ENCODE measurements at places on chromosomes 16 and 17.
A peak's percentile ranks its signal among the peaks of the same experiment; 100 is the strongest.

- no peak overlapping the region for H3K27ac ChIP-seq
- DNase-seq: no peak
- H3K4me3 ChIP-seq: no peak overlapping the region
- no peaks in the 10 kb centered on the region for H3K36me3 ChIP-seq
Measured at GRCh38 chr16:79980650-79981521, 380.3 kb upstream of the MAF start.

- peaks cover 57% of the 10 kb centered on the region for H3K27me3 ChIP-seq
- H3K27ac ChIP-seq: no peak overlapping the region
- peaks cover 14% of the 10 kb centered on the region for H3K4me1 ChIP-seq
- DNase-seq: no peak
- H3K4me3 ChIP-seq: no peak overlapping the region
- no peaks in the 10 kb centered on the region for H3K36me3 ChIP-seq
Measured at GRCh38 chr17:48718761-48719641, 3.3 kb downstream of the PRAC1 start.

DNA sequence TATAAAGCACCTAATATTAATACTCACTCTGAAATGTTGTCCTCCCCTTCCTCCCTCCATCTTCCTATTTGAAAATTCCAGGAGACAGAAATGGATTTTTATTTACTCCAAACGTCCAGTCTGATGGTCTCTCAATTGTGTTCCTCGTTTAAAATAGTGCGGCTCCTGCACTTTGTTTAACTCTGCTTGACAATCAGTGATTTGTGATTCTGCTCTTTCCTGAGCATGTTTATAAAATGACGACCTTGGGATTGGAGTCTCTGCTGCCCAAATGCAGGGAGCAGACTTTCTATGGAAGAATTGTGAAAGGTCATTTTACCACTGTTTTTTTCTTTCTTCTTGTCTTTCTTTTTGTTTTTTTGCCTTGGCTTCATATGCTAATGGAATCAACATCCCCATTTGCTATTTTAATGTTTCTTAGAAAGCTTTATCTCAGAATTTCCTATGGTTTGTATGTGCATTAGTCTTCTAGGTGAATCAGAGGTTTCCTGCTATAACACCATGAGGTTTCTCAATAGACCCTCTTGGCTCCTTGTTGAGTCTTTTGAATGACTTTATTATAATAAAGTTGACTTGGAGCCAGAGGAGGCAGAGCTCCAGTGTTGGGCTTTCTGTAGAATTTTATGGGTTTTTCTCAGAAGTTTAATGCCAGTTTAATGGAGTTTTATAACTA is 376.5 kb downstream of the CDH11 start:
- H3K27ac ChIP-seq: no peak overlapping the region
- no peak for DNase-seq
- no peaks in the 10 kb centered on the region for H3K27me3 ChIP-seq

DNA sequence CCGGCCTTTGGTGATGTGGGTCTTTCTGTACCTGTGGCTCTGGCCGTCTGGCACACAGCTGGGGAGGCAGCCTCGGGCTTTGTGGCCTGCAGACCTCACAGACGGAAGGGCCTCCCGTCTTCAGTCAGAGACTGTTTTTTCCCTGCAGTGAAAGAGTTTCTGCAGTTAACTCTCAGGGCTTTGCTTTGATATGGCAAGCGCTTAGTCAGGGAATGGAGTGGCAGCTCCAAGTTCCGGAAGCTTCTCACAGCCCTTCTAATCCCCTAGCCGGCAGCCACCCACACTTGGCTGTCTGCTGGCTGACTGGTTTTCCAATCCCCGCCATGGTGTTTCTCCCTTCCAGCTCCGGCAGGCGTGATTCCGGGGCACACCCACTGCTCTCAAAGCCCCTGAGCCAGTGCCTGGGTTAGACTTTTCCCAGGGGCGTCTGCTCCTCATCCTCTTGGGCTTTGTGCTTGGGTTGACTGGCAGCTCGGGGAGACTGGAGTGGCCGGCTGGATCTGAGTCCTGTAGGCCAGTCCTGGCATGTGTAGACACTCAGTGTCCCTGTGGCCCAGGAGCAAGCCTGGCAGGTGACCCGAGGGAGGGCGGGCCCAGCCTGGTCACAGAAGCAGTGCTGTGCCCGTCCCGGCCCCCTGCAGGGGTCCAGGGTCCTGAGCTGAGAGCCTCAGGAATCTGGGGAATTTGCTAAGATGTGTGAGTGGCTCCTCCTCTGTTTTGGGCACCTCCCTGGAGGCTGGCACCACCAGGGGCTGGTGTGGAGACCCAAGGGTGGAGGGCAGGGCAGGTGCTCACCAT is 29.9 kb downstream of the BAIAP2 start:
- H3K27ac ChIP-seq: no peak overlapping the region
- DNase-seq: no peak
- no peaks in the 10 kb centered on the region for H3K4me1 ChIP-seq
- no peak overlapping the region for H3K4me3 ChIP-seq
- H3K36me3 ChIP-seq: no peaks in the 10 kb centered on the region

DNA sequence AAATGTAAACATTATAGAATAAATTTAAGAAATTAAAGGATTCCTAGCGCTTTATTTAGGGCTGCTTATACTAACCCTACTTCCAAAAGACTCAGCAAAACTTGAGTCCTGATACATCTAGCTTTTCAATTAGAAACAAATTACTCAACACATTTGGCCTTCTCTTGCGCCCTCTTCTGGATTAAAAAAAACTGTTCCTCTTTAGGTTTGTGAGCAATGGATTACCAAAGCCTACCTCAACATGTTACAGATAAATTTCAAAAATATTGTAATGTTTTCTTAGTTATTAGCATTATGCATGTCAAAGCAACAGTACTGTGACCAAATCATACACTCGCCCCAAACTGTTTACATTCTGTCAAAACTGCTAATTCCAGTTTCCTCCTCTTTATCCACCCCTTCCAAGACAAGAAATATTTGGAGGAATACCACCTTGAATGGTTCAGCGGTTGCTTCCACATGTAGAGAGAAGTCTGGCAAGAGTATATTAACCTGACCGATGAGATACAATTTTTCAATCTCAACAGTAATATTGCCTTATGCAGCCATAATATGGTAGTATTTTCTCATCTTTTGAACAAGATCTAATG is 2.7 kb downstream of the NUFIP2 start:
- H3K4me1 ChIP-seq: peaks cover 32% of the 10 kb centered on the region
- peak overlapping the region; percentile 78 for H3K4me3 ChIP-seq
- no peak overlapping the region for H3K27ac ChIP-seq
- no peaks in the 10 kb centered on the region for H3K27me3 ChIP-seq

GRCh38 chr17:43614561-43614960 is 47.2 kb downstream of the MEOX1 start:
- DNase-seq: no peak
- H3K4me3 ChIP-seq: no peak overlapping the region
- no peaks in the 10 kb centered on the region for H3K36me3 ChIP-seq
- H3K27me3 ChIP-seq: no peaks in the 10 kb centered on the region
- H3K27ac ChIP-seq: no peak overlapping the region
- H3K4me1 ChIP-seq: no peaks in the 10 kb centered on the region

GRCh38 chr17:80761110-80761871 is 216.7 kb downstream of the RPTOR start:
- DNase-seq: no peak
- H3K27me3 ChIP-seq: no peaks in the 10 kb centered on the region
- no peak overlapping the region for H3K27ac ChIP-seq

GRCh38 chr17:82287868-82288801 is 14.6 kb upstream of the CSNK1D start:
- H3K27me3 ChIP-seq: no peaks in the 10 kb centered on the region
- no peak for DNase-seq
- no peaks in the 10 kb centered on the region for H3K36me3 ChIP-seq
- H3K4me1 ChIP-seq: peaks cover 8% of the 10 kb centered on the region
- H3K4me3 ChIP-seq: no peak overlapping the region
- no peak overlapping the region for H3K27ac ChIP-seq

DNA sequence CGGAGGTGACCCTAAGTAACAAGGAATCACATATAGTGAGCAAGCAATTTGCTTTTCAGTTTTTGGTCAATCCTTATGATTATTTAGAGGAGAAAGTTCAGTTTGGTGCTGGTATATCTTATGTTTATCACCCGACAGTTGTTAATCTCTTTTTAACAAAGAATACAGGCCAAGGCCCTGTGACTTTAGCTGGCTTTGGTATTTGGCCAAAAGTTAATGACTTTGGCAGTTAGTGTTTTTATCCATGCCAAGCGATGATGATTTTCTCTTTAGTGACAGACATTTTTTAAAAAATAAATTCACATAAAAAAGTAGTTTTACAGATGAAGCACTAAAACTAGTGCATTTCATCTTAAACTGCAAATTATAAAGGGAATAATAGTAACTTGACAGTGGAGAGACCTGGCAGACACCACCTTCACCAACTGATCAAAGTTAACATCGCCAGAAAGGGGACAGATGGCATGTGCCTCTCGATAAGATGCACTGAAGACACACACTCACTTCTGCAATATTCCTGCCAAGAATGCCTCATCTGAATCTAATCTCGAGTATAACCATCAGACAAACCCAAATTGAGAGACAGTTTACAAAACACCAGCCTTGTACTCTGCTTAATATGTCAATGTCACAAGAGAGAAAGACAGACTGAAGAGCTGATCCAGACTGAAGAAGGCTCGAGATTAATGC is 6.9 kb downstream of the DEXI start:
- no peak for DNase-seq
- no peak overlapping the region for H3K27ac ChIP-seq
- no peaks in the 10 kb centered on the region for H3K27me3 ChIP-seq
- peaks cover 85% of the 10 kb centered on the region for H3K4me1 ChIP-seq

GRCh38 chr16:11283820-11284248 is 2.7 kb upstream of the PRM1 start:
- H3K27me3 ChIP-seq: no peaks in the 10 kb centered on the region
- no peak overlapping the region for H3K27ac ChIP-seq
- H3K36me3 ChIP-seq: no peaks in the 10 kb centered on the region
- DNase-seq: no peak

DNA sequence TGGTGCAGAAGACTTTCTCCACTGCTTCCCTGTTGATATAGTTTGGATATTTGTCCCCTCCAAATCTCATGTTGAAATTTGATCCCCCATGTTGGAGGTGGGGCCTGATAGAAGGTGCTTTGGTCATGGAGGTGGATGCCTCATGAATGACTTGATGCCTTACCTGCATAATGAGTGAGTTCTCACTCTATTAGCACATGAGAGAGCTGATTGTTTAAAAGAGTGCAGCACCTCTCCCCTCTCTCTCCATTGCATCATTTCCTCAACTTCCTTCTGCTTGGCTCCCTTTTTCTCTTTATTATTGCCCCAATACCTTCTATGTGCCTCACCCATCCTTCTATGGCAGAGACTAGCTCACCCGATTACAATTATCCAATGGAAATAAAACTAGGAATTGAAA is 90.8 kb upstream of the COX10 start:
- H3K36me3 ChIP-seq: no peaks in the 10 kb centered on the region
- H3K27me3 ChIP-seq: no peaks in the 10 kb centered on the region
- no peak overlapping the region for H3K27ac ChIP-seq
- no peak overlapping the region for H3K4me3 ChIP-seq

DNA sequence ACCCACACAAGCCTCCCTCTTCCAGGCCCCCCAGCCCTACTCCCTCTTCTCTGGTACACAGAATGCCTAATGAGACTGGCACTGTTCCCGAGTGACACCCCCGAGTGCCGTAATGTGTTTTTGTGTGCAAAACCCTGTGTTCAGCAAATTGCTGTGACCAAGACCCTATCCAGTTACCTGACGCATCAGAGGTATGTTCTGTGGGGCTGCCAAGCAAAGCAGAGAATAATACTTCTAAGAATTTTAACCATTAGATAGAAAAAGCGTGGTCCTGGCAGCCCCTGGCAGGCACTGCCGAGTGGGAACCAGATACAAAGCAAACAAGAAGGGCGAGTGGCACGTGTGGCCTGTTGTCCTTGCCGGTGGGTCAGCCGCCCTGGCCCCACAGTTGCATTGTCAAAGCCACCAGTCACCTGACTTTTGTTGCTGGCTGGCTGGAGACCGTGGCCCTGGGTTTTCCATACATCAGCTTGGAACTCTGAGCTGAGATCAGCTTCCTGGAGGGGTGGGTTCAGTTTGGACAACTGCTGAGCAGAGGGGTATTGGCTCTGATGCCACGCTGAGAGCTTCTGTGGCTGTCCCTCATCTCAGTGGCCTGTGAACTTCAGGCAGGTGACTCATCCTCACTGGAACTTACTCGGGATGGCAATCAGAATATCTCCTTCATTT is 69.1 kb upstream of the BRD7 start:
- H3K4me1 ChIP-seq: no peaks in the 10 kb centered on the region
- H3K27ac ChIP-seq: no peak overlapping the region
- DNase-seq: no peak
- H3K27me3 ChIP-seq: no peaks in the 10 kb centered on the region
- no peak overlapping the region for H3K4me3 ChIP-seq
- H3K36me3 ChIP-seq: no peaks in the 10 kb centered on the region

DNA sequence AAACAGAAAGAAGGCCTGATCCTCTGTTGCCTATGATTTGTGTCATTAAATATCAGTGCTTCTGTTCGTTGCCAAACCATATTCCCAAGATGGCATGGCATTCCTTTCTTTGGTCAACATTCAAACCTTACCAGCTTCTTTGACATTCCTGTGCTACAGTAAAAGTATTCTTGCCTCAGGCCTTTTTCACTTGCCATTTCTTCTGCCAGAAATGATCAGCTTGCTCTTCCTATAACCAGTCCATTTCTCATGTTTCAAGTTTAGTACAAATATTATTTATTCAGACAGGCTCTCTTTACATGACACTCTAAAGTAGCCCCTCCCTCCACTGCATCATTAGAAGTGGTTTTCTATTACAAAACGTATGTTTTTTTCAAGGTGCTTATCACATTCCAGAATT is 278.3 kb downstream of the KCNJ2 start:
- H3K4me3 ChIP-seq: no peak overlapping the region
- no peak overlapping the region for H3K27ac ChIP-seq
- no peaks in the 10 kb centered on the region for H3K36me3 ChIP-seq
- DNase-seq: no peak

GRCh38 chr17:18076936-18077335 is 10.8 kb upstream of the DRG2 start:
- no peak overlapping the region for H3K4me3 ChIP-seq
- DNase-seq: no peak
- no peaks in the 10 kb centered on the region for H3K27me3 ChIP-seq
- H3K4me1 ChIP-seq: no peaks in the 10 kb centered on the region

DNA sequence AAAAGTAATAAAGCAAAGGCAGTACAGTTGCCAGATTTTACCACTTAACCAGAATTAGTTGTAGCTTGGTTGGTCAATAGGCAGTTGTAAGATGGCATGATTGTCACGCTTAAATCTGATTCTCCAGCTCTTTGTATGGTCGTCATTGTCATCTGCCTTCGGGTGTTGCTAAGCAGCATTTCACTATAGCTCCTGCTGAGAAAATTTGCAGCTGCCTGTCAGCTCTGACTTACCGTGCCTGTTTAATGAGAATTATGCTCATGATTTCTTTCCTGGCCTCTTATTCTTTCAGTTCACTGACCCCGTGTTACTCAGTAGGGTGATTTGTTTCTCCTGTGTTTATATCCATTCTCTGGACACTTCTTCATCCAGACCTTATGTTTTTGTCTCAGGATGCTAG is 66.7 kb downstream of the TANGO6 start:
- no peak overlapping the region for H3K4me3 ChIP-seq
- no peak for DNase-seq
- H3K4me1 ChIP-seq: no peaks in the 10 kb centered on the region
- H3K36me3 ChIP-seq: peaks cover 5% of the 10 kb centered on the region

GRCh38 chr16:11224894-11225676 is 30.9 kb downstream of the SOCS1 start:
- H3K27ac ChIP-seq: no peak overlapping the region
- peak overlapping the region; percentile 62 for H3K4me3 ChIP-seq
- no peaks in the 10 kb centered on the region for H3K27me3 ChIP-seq
- no peaks in the 10 kb centered on the region for H3K36me3 ChIP-seq
- H3K4me1 ChIP-seq: no peaks in the 10 kb centered on the region

GRCh38 chr17:73342541-73343167 is 30.9 kb upstream of the CDC42EP4 start:
- H3K4me3 ChIP-seq: peak overlapping the region; percentile 59
- H3K27me3 ChIP-seq: no peaks in the 10 kb centered on the region
- H3K4me1 ChIP-seq: peaks cover 57% of the 10 kb centered on the region
